EL (cell line): ENCODE measurements at places on chromosomes 13 and 19.

- DNase-seq = no peak
Measured at GRCh38 chr19:1511318-1512317, 1.2 kb downstream of the ADAMTSL5 start.

- peak; percentile 18 for DNase-seq
Measured at GRCh38 chr19:3784607-3785450, 1.4 kb downstream of the MATK start.

DNA sequence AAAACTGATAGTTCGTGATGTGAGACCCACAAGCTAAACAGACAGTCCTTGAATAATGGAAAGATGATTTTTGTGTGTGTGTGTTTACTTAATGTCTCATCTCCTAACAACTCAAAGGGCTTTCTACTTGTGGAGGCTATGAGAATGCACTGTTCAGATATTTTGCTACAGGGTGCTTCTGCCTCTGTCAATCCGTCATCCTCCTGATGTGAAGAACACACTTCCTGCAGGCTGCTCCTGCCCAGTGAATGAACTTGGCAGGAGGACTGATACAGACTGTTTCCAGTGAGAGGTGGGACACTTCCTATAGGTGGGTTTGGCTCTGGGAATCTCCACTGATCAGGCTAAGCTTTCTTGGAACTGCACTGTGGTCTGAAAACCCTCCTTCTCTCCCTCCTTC is 168.4 kb upstream of the STARD13 start:
- DNase-seq = peak; percentile 28

GRCh38 chr19:29805031-29805965 is 6.5 kb upstream of the CCNE1 start:
- peak; percentile 66 for DNase-seq

- DNase-seq = no peak
Measured at GRCh38 chr19:50975766-50976165, 6.4 kb upstream of the KLK6 start.

DNA sequence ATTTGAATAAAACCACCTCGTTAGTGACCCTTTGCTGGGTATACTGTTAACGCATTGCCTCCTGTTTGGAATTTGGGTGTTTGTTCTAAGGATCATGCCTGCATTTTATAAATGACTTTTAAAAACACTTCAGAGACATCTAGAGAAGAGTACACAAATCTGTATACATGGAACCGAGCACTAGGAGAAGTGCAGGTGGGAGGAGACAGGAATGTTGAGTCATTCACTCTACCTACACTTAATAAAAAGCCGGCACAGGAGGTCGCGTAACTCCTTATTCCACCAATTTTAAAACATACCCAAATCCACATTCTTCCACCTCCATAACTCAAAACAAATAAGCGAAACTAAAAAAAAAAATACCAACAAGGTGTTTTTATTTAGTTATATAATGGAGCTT is 48.6 kb downstream of the FGF9 start:
- no peak for DNase-seq

- DNase-seq = no peak
Measured at GRCh38 chr13:36912973-36913372, 7.1 kb downstream of the SMAD9 start.

GRCh38 chr13:101325423-101325822 is 90.9 kb downstream of the NALCN start:
- no peak for DNase-seq

DNA sequence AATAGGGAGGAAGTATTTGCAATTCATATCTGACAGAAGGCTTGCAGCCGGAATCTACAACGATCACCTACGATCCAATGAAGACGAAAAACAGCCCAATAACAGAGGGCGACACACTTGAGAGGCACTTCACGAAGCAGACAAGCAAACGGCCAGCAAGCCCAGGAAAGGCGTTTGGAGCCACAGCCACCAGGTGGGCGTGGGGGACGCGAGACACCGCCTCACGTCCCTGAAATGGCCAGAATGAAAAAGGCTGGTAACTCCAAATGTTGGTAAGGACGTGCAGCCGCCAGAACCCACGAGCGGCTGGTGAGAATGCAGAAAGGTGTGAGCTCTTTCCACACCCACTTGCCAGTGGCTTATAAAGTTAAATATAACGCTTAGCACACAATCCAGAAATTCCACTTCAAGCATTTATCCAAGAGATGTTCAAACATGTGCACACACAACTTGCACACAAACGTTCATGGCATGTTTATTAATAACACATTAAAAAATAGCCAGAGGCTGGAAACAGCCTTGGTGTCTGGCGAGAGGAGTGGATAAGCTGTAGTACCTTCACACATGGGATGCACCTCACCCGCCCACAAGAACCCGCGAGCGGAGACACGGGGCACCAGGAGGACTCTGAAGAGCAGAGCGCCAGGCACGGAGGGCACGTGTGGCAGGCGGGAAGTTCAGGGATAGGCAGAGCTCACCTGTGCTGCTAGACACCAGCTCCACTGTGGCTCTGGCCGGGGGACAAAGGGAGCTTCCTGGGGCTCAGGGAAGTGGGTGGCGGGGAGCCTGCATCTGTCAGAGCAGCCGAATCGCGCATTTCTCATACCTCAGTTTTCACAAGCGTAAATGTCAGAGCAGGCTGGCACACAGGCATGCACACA is 89.3 kb downstream of the SPACA7 start:
- DNase-seq = no peak

DNA sequence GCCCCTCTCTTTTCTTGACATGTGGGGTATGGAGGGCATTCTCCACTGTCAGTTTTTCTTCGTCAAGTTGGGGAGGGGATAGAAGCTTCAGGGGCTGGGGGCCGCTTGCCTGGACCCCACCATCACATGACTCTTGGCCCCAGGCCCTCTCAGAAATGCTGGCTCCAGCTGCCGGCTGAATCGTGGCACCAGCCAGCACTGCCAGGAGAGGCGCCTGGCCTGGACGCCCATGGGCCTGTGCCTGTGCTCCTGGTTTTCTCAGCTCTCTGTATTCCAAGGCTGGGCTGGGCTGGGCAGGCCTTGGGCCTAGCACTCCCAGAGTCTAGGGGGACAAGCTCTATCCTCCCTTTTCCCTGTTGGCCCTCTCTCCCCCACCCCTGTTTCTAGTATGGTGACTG is 38.6 kb downstream of the LYL1 start:
- no peak for DNase-seq

GRCh38 chr19:46978171-46978869 is 41.3 kb upstream of the NPAS1 start:
- DNase-seq = no peak

DNA sequence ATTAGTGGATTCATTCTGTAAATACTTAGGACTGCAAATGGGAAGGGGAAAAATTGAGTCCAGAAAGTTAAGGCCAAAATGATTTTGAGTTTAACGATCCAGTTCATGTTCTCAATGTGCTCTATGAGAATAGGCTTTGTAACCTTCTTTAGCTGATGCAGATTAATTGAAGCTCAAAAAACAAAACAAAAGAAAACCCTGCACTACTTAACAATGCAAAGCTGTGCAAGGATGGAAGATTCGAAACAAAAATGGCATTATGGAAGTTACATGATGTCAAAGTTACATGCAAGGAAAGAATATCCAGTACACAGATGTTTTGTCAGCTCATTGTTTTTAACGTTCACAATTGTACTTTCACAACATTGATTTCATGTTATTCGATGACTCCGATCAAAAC is 79.2 kb upstream of the RAP2A start:
- DNase-seq = no peak

- no peak for DNase-seq
Measured at GRCh38 chr19:18842166-18842565, 10.4 kb downstream of the UPF1 start.

GRCh38 chr19:40358773-40359172 is 10.3 kb downstream of the PLD3 start:
- DNase-seq = no peak

- no peak for DNase-seq
Measured at GRCh38 chr13:66576381-66576780, 653.8 kb downstream of the PCDH9 start.

GRCh38 chr13:36530050-36530789 is 97.9 kb downstream of the CCNA1 start:
- DNase-seq = no peak

- DNase-seq = no peak
Measured at GRCh38 chr13:33090755-33091414, 74.7 kb downstream of the KL start.

DNA sequence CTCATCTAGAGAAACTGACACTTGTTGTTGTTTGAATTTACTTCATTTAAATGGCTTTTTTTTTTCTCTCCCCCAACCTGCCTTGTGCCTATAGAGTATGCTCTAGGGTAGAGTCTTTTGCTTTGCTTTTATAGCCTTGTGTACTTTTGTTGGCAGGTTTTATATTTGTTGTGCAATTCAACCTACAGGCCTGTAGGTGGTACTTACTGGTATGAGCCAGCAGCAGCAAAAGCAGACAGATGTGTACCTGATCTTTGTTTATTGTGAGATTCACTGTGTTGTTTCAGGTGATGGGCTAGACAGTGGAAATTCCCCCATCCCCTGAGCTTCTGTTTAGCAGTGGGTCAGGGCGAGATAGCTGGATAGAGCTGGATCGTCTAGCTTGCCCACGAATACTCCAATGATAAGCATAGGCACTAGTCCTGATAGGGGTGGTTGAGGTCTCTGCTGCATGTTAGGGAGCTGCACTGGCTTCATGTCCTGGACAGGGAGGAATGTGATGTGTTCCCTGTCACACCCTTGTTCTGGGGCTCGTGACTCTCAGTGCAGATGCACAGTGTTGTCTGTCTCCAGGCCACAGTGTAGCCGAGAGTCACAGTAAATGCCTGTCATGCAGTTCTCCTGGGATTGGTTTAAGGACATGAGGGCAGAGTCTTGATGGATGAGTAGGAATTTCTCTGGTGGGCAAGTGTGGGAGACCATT is 21.3 kb downstream of the DNAJC3 start:
- DNase-seq = no peak

DNA sequence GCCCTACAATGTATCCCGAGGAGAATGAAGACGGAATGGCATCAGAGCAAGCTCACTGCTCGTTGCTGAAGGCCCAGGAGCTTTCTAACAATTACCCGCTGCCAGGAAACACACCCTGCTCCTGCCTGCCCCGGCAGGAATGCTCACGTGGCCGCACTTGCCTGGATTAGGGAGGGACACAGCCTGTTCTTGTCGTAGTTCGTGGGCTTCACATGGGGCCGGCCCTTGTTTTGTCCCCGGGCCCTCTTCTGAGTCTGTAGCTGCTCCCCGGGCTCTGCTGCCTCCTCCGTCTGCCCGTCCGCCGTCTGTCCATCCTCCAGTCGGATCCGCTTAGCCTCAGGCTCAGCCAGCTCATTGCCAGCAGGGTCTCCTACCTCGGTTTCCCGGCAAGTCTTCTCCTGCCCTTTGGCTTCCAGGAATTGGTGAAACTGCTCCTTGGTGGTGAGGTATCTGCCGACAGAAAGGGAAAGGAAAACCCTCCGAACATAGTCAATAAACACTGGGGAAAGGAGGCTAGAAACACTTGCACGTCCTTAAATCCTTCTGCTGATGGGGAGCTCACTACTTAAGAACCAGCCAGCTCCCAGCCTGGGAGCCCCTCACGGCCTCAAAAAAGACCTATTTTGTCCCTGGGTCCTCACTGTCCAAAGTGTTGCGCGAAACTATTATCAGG is 941 bp downstream of the DUS3L start:
- DNase-seq = no peak

DNA sequence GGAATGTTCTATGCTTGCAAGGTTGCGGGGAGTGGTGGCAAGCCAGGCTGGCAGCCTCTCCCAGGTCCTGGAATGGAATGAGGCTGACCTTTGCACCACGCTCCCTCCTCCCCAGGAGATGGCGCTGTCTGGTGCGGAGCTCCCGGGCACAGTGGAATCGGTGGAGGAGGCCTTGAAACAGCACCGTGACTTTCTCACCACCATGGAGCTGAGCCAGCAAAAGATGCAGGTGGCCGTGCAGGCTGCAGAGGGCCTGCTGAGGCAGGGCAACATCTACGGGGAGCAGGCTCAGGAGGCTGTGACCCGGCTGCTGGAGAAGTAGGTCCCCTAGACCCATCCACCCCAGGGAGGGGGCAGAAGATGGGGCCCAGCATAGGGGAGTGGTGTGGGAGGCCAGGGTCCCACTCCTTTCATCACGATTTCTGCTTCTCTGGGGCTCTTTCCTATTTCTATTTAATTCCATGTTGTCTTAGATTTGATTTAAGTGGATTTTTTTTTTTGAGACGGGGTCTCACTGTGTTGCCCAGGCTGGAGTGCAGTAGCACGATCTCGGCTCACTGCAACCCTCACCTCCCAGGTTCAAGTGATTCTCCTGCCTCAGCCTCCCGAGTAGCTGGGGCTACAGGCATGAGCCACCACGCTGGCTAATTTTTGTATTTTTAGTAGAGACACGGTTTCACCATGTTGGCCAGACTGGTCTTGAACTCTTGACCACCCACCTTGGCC is 53.2 kb upstream of the SHKBP1 start:
- DNase-seq = peak; percentile 68

DNA sequence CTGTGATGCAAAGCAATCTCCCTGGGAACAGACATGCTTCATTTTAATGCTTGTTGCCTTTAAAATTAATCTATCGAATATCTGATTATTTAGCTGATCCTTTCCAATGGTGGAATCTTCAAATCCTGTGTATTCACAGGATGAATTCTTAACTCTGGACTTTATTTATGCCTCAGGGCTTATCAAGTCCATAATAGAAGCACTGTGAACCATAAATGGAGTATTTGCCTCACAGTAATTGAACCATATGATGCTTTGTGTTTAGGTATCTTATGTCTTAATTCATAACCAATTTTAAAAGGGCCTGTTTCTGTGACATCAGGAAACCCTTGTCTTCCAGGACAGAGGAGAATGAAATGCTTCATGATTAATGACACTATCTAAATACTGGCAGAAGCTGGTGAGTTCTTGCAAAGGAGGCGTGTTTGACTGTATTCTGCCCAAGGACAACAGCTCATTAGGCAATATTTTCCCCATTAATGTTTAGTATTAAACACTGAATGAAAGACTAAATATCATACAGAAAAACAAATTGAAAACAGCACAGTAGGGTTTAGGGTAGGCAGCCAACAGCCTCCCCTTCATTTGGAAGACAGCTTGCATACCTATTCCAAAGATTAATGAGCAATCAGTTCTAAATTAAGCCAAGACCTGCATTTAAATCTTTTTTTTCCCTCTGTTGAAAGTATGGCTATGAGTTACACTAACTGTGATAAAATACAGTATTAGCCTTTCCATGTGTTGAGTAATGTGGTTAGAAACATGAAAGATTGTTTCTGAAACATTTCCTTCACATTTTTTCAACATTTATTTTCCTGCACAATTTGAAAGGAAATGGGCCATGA is 709.4 kb downstream of the PCDH9 start:
- no peak for DNase-seq

DNA sequence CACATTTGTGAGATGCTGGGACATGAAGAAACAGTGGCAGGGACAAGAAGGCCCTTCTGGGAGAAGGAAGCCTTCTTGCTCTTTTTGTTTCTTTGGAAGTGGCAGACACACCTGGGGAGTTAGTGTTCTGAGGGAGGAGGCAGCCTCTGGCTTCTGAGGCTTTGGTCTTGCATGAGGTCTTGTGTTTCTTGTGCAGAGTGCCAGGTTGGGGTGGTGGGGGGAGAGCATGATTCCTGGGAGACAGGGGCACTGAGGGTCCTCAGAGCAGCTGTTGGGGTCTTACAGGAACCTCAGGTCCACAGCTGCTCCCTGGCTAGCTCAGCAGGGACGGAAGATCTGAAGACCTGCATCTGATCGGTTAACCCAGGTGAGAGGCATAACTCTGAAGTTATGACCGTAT is 167.5 kb upstream of the ZNF536 start:
- DNase-seq = no peak

- no peak for DNase-seq
Measured at GRCh38 chr19:1112268-1113029, 8.7 kb downstream of the GPX4 start.

- no peak for DNase-seq
Measured at GRCh38 chr13:94864474-94864873, 152.1 kb upstream of the SOX21 start.

GRCh38 chr13:50125304-50125553 is 110.0 kb downstream of the KCNRG start:
- DNase-seq = no peak
